WTC11 (cell line): ENCODE measurements at places on chromosomes 2 and 18.

GRCh38 chr18:79542876-79543750 lies 136.5 kb upstream of the CTDP1 start:
- no peak for DNase-seq

DNA sequence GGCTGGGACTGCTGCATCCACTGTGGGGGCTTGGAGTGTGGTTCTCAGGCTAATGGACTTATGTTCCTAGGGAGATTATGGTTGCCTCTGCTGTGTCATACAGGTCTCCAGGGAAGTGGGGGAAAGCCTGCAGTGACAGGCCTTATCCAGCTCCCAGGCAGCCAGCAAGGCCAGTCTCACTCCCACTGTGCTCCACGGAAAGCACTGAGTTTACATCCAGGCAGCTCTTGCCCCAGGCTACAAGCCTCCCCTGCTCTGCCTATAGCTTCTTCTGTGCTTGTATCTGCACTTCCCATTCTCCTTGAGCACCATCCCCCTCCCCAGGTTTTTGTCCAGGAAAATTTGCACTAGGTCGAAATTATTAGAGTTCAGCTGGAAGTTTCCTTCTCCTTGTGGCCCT lies 231.9 kb downstream of the ZRANB3 start:
- no peak for DNase-seq

DNA sequence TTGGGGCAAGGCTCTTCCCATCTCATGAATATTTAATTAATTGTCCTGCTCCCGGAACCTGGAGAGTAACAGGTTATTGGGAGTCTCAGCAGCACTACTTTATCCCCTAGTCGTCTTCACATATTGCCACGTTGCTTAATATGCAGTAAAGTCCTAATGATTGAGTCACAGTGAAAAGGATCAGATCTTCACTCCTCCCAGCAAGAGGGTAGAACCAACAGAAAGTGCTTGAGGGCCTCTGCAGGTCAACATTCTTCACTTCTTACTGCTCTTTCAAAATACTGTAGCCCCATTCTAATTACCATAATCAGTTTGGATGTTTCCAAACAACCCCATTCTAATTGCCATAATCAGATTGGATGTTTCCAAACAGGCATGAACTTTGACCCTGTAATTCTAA lies 801.0 kb downstream of the LRRTM4 start:
- no peak for DNase-seq

DNA sequence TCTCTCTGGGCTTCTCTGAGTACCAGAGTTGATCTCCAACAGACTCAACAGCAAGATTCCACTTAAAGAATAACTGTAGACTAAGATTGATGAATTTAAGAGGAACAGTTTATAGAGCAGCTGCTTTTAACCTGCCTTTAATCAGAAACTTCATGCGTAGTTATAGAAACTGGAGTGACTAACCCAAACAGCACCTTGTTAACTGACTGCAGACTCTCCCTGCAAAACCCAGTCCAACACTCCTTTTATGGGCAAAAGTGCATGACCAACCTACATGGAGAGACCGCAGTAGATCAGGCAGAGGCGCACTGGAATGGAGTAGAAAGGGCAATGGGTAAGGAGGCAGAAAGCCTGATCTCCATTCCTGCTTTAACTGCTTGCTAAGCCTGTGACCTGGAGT lies 110.6 kb downstream of the NRP2 start:
- DNase-seq = no peak

GRCh38 chr2:121052023-121052422 lies 233.0 kb downstream of the TFCP2L1 start:
- no peak for DNase-seq

DNA sequence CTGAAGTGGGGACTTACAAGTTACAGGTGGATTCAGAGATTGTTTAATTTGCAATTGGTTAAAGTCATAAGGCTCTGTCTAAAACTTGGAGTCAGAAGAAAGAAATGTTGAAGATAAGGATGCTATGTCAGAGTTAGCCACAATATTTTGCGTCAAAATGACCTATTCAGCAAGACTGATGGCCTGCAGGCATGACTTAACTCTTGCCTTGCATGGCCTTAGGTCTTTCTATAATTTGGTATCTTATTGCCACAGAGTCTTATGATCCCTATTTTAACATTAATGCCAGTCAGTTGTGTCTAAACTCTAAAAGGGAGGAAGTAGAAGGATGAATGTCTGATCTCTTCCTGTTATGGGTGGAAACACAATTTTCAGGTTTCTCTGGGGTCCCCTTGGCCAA lies 5.2 kb upstream of the COMMD1 start:
- DNase-seq = no peak

DNA sequence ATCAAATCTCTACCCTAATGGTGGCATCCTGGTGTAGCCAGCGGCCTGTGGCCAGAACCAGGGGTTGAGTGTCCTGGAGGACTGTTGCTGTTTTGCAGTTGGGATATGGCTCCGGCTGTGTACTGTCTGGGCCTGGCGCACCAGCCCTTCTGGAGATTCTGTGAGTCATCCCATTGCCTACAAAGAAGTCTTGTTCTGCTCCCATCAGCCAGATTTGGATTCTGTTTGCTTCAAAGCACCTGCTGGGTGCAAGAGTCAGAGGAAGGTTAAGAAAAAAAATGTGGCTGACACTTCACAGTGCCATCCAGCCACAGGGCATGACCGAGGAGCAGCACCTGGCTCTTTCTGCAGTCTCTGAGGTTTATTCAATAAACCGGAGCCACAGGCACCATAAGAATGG lies 41.0 kb upstream of the ASAP2 start:
- no peak for DNase-seq

DNA sequence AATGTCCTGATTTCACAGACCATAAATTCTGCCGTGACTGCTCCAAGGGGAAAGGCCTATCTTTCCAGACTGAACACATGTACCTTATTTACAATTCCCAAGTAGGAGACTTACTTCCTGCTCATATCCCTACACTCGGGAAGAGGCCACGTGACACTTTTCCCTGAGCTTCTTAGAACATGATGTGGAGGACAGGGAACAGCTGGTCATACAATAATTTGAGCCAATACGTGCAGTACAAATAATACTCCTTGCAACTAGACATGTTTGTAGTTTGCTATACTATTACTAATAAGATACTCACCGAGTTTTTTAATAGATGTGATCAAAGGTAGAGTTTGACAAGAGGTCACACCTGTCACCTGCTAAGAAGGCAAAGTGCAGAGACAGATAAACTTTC lies 256.4 kb downstream of the SP3 start:
- no peak for DNase-seq

DNA sequence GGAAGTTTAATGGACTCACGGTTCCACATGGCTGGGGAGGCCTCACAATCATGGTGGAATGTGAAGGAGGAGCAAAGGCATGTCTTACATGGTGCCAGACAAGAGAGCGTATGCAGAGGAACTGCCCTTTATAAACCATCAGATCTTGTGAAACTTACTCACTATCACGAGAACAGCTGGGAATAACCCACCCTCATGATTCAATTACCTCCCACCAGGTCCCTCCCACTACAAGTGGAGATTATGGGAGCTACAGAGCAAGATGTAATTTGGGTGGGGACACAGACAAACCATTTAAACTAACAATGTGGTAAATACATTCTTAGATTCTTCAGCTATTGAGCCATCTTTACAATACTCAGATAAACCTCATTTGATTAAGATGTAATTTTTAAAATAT lies 176.1 kb downstream of the SH3BP4 start:
- DNase-seq = no peak

GRCh38 chr2:170244555-170244954 lies 66.6 kb downstream of the MYO3B start:
- no peak for DNase-seq

GRCh38 chr2:231655488-231655887 lies 52.8 kb upstream of the PTMA start:
- no peak for DNase-seq

DNA sequence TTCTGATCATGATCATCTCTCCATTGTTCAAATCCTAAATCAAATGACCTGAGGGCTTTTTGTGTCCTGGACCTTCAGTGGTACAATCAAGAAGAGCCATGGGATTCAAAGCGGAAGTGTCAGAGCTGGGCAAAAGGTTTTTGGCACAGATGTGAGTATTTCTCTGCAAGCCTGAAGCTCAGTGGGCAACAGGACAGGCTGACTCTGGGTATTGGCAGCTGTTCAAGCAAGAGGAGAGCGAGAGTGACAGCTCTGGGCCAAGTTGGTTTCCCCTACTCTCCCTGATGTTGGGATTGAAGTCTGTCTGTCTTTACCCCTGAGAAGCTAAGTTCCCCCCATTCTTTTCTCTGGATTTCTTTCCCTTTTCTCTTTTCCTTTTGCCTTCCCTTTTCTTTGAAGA lies 33.3 kb downstream of the DSEL start:
- no peak for DNase-seq

- DNase-seq = no peak
Observed at GRCh38 chr2:153145470-153145978, 333.0 kb downstream of the RPRM start.

DNA sequence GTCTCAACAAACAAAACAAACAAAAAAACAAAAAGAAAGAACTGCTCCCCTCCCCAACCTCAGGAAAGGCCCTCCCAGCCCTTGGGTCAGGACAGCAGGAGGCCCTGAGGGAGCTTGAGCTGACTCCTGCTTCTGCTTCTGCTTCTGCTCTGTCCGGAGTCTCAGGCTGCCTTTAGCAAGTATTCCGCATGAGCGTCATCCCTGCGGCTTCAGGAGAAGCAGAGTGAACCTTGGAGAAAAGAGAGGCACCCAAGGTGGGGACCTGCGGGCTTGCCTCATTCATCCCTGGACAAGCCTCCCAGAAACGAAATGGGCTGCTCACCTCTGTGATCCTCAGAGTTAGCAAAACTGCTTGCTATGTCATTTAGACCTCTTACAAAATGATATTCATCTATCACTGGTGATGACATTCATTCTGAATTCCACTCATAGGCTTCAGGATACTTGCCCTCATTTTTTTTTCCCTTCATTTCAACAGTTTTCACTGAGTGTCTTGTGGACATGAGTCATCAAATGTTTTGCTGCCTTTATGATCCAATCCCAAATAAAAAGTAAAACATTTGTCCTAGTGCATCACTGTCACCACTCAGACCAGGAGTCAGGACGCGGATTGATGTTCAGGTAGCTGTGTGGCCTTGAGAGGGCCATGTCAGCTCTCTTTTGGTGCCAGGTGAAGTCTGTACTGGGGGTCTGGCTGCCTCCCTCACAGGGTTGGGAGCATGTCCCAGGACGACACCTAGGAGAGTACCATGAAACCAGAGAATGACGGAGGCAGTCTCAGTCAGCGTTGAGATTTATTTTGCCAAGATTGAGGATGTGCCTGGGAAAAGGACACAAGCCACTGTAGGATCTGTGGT lies 51.7 kb downstream of the IMPA2 start:
- no peak for DNase-seq

DNA sequence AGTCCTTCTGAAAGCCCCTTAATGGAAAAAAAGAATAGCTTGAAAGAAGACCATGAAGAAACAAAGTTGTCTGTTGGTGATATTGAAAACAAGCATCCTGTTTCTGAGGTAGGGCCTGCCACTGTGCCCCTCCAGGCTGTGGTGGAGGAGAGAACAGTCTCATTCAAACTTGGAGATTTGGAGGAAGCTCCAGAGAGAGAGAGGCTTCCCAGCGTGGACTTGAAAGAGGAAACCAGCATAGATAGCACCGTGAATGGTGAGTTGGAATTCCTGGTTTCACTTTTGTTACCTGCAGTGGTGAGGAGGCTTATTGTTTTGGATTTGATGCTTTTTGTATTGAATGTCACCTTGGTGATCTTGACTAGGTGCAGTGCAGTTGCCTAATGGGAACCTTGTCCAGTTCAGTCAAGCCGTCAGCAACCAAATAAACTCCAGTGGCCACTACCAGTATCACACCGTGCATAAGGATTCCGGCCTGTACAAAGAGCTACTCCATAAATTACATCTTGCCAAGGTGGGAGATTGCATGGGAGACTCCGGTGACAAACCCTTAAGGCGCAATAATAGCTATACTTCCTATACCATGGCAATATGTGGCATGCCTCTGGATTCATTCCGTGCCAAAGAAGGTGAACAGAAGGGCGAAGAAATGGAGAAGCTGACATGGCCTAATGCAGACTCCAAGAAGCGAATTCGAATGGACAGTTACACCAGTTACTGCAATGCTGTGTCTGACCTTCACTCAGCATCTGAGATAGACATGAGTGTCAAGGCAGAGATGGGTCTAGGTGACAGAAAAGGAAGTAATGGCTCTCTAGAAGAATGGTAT lies 13.3 kb downstream of the SLC20A1 start:
- no peak for DNase-seq

GRCh38 chr18:24369426-24369825 lies 28.2 kb downstream of the OSBPL1A start:
- DNase-seq = no peak

GRCh38 chr2:235131334-235132305 lies 179.8 kb downstream of the SH3BP4 start:
- no peak for DNase-seq

DNA sequence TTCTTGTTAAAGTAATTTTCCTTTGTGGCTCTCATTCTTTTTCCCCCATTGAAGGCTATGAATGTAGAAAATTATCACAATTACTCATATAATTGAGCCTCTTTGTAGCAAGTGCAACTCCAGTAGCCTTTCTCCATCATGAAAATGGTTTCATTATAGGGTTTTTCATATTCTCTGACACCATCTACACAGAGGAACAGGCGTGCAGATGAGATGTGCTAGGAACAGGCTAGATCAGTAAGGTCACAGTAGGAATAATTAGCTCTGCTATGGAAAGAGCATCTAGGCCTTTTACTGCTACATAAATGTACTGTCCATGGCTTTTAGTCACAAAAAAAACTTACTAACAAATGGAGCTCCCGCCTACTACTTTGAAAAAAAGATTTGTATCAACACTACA lies 12.6 kb upstream of the DLX1 start:
- no peak for DNase-seq

GRCh38 chr2:208354964-208355381 lies 51.6 kb upstream of the PTH2R start:
- DNase-seq = no peak

GRCh38 chr2:232214053-232214452 lies 164.5 kb upstream of the ALPP start:
- no peak for DNase-seq

- DNase-seq = peak; percentile 33
Observed at GRCh38 chr2:46335391-46336282, 38.4 kb downstream of the EPAS1 start.

- no peak for DNase-seq
Observed at GRCh38 chr2:187349326-187349944, 98.6 kb downstream of the CALCRL start.

GRCh38 chr2:38835990-38836389 lies 39.7 kb downstream of the DHX57 start:
- DNase-seq = no peak

DNA sequence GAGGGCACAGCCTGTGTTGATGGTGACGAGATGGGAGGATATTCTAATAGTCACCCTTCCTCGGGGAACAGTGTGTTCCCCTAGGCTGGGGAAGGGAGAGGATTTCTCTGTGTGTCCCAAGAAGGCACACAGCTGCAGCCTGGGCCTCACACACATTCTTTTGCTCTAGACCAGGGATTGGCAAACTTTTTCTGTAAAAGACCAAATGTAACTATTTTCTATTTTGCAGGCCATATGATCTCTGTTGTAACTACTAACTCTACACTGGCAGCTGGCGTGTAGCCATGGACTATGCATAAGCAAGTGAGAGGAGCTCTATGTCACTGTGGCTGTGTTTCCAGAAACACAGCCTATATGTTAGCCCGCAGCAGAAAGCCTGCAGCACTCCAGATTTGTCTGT lies 65.8 kb downstream of the ARHGAP28 start:
- DNase-seq = no peak

- DNase-seq = no peak
Observed at GRCh38 chr2:41216978-41217377, 765.1 kb upstream of the SLC8A1 start.
